ENCODE measurements at places on chromosomes 16 and 17. TPM values are rescaled to one million over a fixed set of nuclear protein-coding genes. Genes with fewer than 3 reads are reported as not detected.

Gene KIF19
- 0.08 TPM for total RNA-seq

Gene SDR42E2
- total RNA-seq, result not detected

Gene CACNA1G
- total RNA-seq, result 0.13 TPM

Gene CCL16
- not detected for total RNA-seq

Gene KRTAP1-1
- not detected for total RNA-seq

Gene CD19
- total RNA-seq, result not detected

Measured in cardiac septum (tissue), 1 donor.